ENCODE measurements at places on chromosomes 1 and 21. TPM values are rescaled to one million over a fixed set of nuclear protein-coding genes. Genes with fewer than 3 reads are reported as not detected.

DNA sequence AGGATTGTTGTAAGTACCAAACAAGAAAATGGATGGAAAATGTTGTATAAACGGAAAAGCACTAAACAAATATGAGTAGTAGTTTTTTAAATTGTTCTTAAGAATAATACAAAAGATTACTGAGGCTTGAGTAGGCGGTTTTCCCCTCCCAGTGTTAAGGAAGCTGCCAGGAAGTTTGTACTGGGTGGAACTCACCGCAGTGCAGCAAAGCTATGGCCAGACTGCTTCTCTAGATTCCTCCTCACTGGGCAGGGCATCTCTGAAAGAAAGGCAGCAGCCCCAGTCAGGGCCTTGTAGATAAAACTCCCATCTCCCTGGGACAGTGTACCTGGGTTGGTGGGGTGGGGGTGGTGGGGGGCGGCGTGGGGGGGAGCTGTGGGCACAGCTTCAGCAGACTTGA, 58.7 kb downstream of the XCL2 start:
- H3K27ac ChIP-seq, result no peak overlapping the region
- no peak for DNase-seq

- H3K27ac ChIP-seq, result peak overlapping the region; percentile 55
- H3K36me3 ChIP-seq, result no peaks in the 10 kb centered on the region
- H3K4me1 ChIP-seq, result no peaks in the 10 kb centered on the region
- no peak overlapping the region for H3K4me3 ChIP-seq
- no peak for DNase-seq
Measured at GRCh38 chr1:76841460-76841859, 25.8 kb upstream of the ST6GALNAC5 start.

- DNase-seq, result no peak
- H3K4me1 ChIP-seq, result no peaks in the 10 kb centered on the region
- no peak overlapping the region for H3K27ac ChIP-seq
- peaks cover 2% of the 10 kb centered on the region for H3K36me3 ChIP-seq
- H3K27me3 ChIP-seq, result no peaks in the 10 kb centered on the region
Measured at GRCh38 chr1:96912248-96912647, 190.7 kb downstream of the PTBP2 start.

GRCh38 chr1:16231331-16232315, 5.4 kb downstream of the CPLANE2 start:
- H3K27ac ChIP-seq, result no peak overlapping the region
- no peaks in the 10 kb centered on the region for H3K36me3 ChIP-seq
- H3K4me3 ChIP-seq, result no peak overlapping the region
- no peak for DNase-seq

OVAAL gene
- not detected for total RNA-seq

Data from neural crest cell (in vitro differentiated cells).